Activated CD8-positive, alpha-beta memory T cell treated with anti-CD3 and anti-CD28 coated beads for 1 hour (primary cell): ENCODE measurements at places on chromosomes 1 and 21.

DNA sequence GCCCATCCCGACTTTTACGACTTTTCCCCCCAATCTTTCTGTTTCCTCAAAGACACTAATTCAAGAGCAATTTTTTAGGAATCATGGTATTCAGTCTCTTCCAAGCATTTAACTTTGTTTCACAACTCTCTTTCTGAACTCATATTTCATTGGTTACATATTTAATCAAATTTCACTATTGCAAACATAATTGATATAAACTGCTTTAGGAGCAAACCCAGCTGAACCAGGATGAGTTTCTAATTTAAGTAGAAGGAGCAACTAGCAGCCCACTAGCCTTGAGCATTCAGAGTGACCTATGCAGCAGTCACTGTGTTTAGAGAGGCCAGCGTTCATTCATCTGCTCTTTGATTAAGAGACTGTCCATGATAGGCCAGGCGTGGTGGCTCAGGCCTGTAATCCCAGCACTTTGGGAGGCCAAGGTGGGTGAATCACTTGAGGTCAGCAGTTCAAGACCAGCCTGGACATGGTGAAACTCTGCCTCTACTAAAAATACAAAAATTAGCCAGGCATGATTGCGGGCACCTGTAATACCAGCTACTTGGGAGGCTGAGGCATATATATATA, 1.8 kb downstream of the CELA2B start:
- DNase-seq = no peak

- DNase-seq = no peak
Measured at GRCh38 chr1:202084791-202085681, 37.7 kb upstream of the GPR37L1 start.

DNA sequence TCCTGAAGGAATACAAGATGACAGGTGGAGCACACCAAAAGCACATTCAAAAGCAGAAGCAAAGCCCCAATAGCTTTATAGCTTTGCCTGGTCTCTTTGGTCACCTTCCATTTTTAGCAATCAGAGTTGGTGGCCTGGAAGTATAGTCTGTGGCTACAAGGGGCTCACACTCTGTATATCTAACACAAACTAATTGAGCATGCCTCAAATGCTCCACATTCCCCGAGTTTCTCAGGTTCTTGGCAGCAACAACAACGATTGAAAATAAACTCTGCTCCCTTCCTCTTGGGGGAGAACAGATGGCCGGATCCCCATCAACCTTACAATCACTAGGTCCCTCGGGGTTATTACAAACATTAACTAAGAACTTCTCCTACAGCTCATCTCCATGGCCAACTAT, 24.9 kb upstream of the TADA1 start:
- DNase-seq = no peak

- no peak for DNase-seq
Measured at GRCh38 chr1:20380616-20381035, 90.0 kb downstream of the VWA5B1 start.

- no peak for DNase-seq
Measured at GRCh38 chr1:207946756-207947155, 35.8 kb upstream of the CD34 start.

- DNase-seq = no peak
Measured at GRCh38 chr1:8382608-8383505, 64.9 kb downstream of the SLC45A1 start.

DNA sequence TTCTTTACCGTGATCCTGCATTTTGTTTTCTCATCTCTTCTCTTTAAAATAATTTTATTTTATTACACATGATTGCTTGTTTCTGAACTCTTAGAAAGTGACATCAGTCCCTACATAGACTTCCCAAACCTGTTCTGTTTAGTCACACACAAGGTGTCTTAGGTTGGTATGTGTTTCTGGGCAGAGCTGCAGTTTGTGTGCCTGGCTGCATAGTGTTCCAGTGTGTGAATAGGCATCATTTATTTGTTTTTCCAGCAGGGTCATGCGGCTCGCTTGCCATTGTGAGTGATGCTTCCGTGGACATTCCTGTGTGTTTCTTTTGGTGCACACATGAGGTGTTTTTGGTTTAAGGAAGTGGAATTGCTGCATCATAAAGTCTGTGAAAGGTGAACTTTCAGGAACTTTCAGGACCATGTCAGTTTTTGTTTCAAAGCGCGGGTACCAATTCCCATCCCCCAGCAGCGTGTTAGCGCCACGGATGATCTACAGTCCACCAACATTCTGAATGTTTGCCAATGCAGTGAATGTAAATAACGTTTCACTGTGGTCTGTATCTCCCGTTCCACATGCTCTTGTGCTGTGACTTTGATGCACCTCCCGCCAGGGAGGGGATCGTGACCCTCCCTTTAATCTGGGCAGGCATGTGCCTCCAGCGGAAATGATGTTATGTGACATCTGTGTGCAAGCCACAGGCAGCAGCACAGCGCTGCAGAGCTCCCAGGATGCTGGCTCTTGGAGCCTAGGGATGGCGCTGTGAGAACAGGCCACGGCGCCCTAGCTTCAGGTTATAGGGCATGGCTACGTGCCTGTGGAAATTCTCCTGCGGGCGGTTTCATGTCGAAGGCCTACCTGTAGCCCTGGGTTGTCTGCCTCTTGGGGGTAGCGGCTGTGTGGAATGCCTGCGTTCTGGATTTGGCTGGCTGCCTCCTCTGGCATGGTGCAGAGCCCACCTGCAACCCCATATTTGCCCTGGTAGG, 144.6 kb upstream of the COL6A1 start:
- no peak for DNase-seq

- no peak for DNase-seq
Measured at GRCh38 chr1:220785166-220786056, 1.3 kb upstream of the MTARC1 start.

DNA sequence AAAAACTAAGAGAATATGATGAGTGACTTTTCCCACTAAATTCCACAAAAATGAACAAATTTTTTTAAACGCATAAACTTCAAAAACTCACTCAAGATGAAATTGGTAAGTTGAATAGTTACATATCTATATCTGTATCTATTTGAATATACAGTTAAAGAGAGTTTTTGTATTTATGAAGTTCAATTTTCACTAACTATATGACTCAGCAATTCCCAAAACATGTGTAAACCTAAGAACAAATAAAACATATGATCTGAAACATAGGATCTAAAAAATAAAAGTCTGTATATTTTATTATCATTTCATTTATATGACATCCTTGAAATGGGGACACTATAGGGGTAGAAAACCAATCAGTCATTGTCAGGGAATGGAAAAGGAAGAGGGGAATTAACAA, 105.7 kb upstream of the SNX7 start:
- no peak for DNase-seq

GRCh38 chr1:174931214-174931613, 68.5 kb upstream of the CACYBP start:
- DNase-seq = no peak

GRCh38 chr1:56911098-56911938, 54.5 kb downstream of the C8B start:
- no peak for DNase-seq

GRCh38 chr21:18801468-18801867, 397.9 kb upstream of the TMPRSS15 start:
- DNase-seq = no peak

GRCh38 chr1:162696286-162696862, 64.1 kb downstream of the DDR2 start:
- no peak for DNase-seq

- DNase-seq = no peak
Measured at GRCh38 chr1:119653839-119654170, 5.7 kb upstream of the ZNF697 start.

- no peak for DNase-seq
Measured at GRCh38 chr1:64881281-64881680, 85.1 kb downstream of the JAK1 start.

DNA sequence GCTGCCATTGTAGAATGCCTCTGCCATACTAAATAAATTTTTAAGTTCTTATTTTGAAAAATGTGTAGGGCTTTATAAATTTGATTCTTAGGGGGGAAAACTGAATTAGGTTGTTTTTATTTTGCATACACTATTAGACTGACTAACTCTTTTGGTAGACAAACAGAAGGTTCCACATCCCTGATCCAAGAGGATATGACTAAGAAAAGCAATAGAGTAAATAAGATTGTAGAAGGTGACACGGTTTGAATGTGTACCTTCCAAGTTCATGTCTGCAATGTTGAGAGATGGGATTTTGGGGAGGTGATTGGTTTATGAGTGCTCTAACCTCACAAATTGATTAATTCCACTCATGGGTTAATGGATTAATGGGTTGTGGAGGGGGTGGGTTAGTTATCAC, 127.9 kb downstream of the GLUL start:
- no peak for DNase-seq

DNA sequence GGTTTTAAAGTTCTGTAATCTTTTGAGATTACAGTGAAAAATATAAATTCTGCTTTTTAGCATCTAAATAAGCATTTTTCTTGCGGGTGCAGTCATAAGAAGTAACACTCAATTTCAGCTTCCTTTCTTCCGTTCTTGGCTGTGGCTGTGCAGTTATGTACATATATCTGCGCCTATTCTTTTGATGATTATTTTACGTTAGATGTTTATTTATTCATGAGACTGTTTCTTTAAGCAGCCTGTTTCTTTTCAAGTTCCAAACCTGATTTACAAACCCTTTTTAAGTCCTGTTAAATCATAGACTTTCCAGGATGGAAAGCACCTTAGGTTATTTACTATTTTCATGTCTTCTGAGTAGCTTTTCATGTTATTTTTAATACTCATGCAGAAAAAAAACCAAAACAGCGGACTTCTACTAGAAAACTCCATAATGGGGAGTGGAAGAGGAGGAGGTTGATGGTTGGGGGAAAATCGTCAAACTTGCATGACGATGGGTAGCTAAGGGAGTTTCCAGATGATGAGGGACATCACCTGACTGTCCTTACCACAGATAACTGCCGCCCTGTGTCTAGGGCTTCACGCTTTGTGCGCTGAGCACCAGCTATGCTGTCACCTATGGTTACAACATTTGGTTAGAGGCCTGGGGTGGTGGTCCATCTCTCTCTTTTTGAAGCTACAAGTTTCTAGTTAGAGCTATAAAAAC, 2.6 kb downstream of the PRDM2 start:
- peak; percentile 46 for DNase-seq

DNA sequence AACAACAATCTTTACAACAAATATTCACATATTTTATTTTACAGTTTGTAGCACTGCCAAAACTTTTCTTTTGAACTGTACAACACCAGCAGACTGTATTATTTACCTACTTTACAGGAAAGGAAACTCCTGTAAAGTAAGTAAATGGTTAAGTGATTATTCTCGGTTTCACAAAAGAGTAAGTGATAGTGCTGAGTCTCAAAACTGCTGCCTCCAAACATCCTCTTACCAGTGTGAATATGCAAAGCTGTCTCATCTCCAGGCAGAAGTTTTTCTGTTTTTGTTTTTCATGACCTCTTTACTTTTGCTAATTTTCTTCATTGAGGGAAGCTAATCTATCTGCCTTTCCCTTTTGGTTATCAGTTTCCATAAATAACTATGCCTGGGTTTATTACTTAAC, 286.7 kb downstream of the SRGAP2C start:
- no peak for DNase-seq

DNA sequence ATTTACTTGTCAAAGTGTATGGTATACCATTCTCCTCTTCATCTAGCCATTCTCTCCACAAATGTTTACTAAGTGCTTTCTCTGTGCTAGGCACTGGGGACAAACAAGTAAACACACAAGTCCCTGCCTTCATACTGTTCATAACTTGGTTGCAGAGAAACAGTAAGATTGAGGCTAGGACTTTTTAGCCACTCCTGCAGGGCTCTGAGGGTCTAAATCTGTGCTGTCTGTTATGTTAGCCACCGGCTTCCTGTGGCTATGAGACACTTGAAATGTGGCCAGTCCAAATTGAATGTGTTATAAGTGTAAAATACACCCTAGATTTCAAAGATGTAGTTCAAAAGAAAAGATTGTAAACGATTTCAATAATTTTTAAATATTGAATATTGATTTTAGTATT, 50.2 kb downstream of the AZIN2 start:
- DNase-seq = no peak

DNA sequence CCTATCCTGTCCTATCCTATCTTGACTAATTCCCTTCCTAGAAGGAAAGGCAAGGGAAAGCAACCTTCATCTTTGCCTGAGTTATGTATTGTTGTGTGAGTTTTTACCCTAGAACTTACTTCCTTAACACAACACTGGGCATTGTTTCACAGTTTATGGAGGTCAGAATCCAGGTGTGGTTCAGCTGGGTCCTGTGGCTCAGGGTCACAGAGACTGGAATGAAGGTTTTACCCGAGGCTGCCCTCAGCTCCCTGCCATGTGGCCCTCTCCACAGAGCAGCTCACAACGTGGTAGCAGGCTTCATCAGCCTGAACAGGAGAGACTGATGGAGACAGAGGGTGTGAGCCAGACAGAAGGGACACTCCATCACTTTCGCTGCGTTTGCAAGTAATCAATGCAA, 140.5 kb downstream of the FCRL5 start:
- no peak for DNase-seq

- DNase-seq = no peak
Measured at GRCh38 chr1:116006486-116006964, 30.2 kb downstream of the SLC22A15 start.

GRCh38 chr1:154489695-154490274, 12.2 kb upstream of the TDRD10 start:
- DNase-seq = no peak

- no peak for DNase-seq
Measured at GRCh38 chr1:101435831-101436511, 199.2 kb downstream of the S1PR1 start.

DNA sequence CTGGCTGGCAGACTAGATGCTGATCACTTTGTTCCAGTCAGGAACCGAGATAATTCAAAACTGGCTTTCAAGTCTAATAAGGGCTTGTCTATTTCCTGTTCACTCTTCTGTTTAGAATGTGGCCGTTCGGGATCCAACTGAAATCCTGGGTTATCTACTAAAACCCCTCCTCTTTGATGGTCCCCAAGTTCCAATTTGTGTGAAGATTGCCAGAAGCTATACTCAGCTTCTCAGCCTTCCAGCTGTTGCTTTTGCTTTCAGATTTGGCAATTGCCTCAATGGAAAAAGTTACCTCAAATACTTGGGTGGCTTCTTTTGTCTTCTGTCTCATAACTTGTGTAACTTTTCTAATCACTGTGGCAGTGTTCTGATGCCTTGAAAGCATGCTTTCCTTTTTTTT, 43.7 kb downstream of the BTBD8 start:
- no peak for DNase-seq

GRCh38 chr1:49356594-49356993, 579.9 kb upstream of the BEND5 start:
- DNase-seq = no peak

- DNase-seq = no peak
Measured at GRCh38 chr1:173353350-173353749, 123.8 kb upstream of the PRDX6 start.

GRCh38 chr1:53587252-53587988, 128.2 kb downstream of the DMRTB1 start:
- DNase-seq = no peak

DNA sequence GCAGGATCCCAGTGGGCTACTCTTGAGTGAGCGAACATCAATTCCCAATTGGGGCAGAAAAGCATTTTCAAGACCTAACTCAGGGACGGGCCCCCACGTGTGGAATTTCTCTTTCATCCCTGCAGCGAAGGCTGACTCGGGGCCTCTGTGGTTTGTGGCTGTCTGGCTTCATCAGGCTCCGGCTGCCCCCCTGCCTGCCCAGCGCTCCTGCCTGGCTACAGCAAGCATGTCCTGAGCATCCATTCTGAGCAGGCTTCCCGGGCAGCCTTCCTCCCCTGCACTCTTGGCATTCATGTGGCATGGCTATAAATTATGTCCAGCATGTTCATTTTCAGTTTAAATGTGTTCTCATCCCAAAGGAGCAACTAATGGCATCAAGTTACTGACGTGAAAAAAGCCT, 588.1 kb downstream of the KIF26B start:
- DNase-seq = no peak
